ENCODE measurements at places on chromosomes 13 and 19.

DNA sequence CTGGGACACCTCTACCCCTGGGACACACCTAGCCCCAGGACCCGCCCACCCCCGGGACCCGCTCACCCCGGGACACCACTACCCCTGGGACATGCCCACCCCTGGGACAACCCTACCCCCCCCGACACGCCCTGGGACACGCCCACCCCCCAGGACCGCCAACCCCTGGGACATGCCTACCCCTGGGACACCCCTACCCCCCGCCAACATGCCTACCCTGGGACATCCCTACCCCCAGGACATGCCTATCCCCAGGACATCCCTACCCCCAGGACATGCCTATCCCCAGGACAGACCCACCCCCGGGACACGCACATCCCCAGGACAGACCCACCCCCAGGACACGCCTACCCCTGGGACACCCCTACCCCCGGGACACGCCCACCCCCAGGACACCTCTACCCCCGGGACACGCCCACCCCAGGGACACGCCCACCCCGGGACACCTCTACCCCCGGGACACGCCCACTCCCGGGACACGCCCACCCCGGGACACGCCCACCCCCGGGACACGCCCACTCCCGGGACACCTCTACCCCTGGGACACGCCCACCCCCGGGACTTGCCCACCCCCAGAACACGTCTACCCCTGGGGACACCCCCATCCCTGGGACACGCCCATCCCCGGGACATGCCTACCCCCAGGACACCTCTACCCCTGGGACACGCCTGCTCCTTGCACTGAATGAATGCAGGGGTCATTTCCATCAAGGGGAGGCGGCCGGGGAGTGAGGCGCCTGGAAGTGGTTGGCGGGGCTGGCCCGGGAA lies 32.3 kb downstream of the ADPRHL1 start:
- no peak for DNase-seq

GRCh38 chr19:52138278-52138982 lies 1.3 kb downstream of the ZNF616 start:
- DNase-seq, result no peak

DNA sequence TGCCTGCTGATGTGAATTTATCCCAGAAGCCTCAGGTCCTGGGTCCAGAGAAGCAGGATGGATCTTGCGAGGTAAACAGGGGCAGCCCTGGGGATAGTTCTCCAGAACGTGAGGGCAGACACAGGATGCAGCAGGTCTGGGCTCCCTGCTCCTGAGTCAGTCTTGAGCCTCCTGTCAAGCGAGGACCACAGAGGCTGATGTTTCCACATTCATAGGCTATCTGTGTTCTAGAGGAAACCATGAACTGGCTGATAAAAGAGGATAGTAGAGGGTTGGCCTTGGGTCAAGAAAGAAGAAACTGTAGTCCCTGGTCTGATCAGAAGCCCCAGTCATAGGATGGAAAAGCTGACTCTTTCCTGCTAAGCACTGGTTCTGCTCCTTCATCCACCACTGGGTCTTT lies 2.2 kb downstream of the ZNF175 start:
- DNase-seq, result no peak

- DNase-seq, result no peak
Observed at GRCh38 chr19:8087876-8088275, 35.3 kb downstream of the CCL25 start.

- DNase-seq, result no peak
Observed at GRCh38 chr19:5943045-5943444, 29.0 kb downstream of the CAPS start.

DNA sequence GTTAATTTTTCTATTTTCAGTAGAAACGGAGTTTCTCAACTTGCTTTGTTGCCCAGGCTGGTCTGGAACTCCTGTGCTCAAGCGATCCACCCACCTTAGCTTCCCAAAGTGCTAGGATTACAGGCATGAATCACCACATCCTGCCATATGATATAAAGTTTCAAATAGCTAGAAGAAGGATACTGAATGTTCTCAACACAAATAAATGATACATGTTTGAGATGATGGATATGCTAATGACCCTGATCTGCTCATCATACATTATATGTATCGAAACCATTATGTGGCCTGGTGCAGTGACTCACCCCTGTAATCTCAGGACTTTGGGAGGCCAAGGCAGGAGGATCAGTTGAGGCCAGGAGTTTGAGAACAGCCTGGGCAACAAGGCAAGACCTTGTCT lies 11.5 kb downstream of the CIB3 start:
- DNase-seq, result peak; percentile 19

- no peak for DNase-seq
Observed at GRCh38 chr13:94503851-94504250, 24.4 kb upstream of the DCT start.

GRCh38 chr19:2064788-2065524 lies 13.9 kb upstream of the MKNK2 start:
- no peak for DNase-seq

GRCh38 chr19:39248806-39249205 lies at the start of gene IFNL4:
Gene IFNL4, minus strand, starts transcription at chr19:39248856.
- no peak for DNase-seq

DNA sequence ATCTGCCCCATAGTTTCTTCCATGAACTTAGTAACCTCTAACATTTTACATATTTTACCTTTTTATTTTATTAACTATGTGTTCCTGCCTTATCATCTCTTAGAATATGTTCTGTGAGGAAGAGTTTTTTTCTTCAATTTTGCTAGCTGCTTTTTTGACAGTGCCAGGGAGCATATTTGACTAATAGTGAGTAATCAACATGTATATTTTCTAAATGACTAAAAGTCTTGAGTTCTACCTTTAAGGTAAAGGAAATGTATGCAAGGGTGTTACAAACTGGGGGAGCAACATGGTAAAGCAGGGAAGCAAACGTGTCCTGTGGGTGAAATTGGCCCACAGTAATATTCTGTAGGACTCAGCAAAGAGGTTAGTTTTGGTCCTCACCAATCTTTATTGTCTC lies 165.5 kb downstream of the NBEA start:
- no peak for DNase-seq

- DNase-seq, result peak; percentile 49
Observed at GRCh38 chr19:38425810-38426466, at the start of gene RASGRP4. Gene RASGRP4, minus strand, starts transcription at chr19:38426219. Its CDS starts 128 bp downstream, at chr19:38426091.

DNA sequence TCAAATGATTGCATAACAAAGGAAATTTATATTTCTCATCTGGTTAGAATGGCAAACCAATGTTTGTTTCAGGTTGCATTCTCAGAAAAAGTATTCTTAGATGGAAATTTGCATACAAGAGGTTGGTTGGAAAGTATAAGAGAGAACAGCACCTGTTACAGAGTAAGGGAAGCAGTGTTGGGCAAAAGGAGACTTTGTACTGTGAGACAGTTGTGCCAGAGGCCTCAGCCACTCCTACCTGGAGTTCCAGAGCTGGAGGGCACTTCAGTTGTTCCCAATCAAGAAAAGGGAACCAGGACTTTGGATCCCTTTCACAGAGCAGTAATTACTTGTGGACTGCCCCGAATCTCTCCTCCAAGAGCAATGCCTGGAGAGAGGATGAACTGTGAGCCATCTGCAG lies 81.8 kb downstream of the SPRY2 start:
- DNase-seq, result peak; percentile 17

GRCh38 chr19:39677961-39678889 lies 22.5 kb downstream of the LGALS16 start:
- peak; percentile 81 for DNase-seq

DNA sequence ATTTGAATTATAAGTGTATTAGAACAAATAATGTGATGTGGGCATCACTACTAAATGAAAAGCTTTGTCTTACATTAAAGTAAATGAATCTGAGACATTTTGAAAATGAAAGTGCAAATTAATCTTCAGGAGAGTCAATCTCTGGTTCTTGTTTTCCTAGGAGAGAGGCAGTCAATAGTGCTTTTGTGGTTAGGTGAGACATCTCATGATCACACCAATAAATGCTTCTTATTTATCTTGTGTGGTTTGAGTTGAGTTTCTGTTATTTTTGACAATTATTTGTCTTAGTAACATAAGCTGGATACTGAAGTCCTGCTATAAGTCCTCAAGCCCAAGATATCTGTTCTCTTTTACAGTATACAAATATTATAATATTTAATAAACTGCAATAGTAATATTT lies 1378.0 kb upstream of the PCDH9 start:
- DNase-seq, result no peak

- DNase-seq, result no peak
Observed at GRCh38 chr19:3611841-3612240, 5.2 kb upstream of the TBXA2R start.

DNA sequence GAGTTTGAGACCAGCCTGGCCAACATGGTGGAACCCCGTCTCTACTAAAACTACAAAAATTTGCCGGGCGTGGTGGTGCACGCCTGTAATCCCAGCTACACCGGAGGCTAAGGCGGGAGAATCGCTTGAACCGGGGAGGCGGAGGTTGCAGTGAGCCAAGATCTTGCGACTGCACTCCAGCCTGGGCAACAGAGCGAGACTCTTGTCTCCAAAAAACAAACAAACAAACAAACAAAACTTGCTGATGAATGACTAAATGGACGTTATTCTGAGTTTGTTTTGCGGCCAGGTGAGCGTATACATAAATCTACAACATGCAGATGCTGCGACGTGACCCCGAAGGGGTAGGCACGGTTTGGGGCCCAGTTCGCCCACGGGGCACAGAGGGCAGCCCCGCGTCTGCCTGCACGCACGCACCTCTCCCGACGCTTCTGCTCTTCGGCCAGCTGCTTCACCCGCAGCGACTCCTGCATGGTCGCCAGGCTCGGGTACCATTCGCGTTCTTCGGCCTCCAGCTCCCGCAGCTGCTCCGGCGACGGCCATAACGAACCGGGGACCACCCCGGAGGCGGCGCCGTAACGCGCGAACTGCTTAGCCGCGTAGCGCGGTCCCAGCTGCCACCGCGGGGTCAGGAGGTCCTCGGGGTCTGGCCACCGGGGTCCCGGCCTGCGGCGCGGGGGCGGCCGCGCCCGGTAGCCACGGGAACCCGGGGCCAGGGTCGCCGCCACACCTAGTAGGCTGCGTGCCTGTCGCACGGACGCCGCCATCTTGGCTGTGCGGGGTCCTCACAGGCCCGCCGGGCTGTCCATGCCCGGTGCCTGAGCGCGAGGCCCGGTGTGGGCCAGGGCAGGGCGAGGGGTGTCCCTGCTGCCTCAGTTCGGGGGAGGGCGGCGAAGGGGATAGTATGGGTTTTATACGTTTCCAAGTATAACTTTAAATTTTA lies at the start of gene GADD45GIP1:
Gene GADD45GIP1 (minus strand): TSS at position 778 of the 943 bp plus-strand sequence. CDS start 11 bp downstream, at position 767.
- peak; percentile 75 for DNase-seq

DNA sequence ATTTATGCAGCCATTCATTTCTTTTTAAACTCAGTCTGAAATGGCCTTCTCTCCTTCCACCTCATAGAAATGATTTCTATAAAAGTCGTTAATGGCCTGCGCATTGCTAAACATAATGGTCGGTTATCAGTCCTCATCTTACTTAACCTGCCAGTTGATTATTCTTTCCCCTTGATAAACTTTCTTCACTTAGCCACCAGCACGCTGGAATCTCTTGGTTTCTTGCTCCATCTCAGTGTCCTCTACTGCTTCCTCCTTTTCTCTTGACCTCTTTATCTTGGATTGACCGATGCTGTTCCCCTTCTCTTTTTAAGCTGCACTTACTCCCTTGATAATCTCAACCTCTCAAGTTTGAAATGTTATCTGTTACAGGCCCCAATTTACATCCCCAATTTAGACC lies 12.2 kb upstream of the CLC start:
- no peak for DNase-seq

DNA sequence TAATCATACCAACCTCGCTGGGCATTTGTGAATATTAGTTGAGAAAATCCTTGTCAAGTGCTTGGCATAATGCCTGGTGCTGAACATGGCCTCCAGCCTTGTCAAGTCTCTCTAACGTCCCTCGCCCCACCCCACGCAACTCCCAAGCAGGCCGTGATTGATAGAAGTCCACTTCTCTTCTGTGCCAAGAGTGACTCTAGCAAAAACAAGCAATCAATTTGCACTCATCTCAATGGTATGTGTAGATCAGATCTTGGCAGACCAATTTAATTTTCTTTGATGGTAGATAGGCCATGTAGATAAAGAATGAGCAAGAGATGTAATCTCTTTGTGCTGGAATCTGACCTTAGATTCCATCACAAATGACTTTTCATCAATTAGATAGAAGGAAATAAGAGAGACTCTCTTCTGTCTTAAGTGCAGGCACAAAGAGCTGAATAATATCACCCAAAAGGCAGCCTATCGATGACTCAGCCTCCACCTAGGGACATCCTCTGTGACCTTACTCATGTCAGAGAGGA lies 31.0 kb upstream of the KATNAL1 start:
- DNase-seq, result no peak

GRCh38 chr19:16143399-16144215 lies at the start of gene HSH2D:
Gene HSH2D, plus strand, starts transcription at chr19:16143685. Its CDS starts 5,066 bp downstream, at chr19:16148751.
- peak; percentile 69 for DNase-seq

DNA sequence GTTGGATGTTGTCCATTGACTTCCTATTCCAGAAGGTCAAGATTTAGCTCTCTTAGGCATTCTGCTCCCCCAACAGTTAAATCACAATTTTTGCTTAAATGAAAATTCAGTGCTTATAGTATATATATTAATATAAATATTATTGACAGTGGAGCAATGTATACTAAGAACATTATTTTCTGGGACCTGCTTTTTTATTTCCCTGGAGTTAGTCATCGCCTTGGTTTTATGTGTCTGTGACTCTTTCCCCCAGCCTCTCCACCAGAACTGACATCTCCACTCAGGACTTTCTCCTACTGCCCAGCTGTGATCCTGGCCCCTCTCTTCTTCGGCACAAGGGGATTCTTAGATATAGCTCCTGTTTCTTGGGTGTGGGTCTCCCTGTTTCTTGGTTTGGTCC lies 10.2 kb upstream of the MATK start:
- DNase-seq, result no peak

GRCh38 chr13:41188584-41188983 lies 5.8 kb downstream of the KBTBD7 start:
- DNase-seq, result no peak

DNA sequence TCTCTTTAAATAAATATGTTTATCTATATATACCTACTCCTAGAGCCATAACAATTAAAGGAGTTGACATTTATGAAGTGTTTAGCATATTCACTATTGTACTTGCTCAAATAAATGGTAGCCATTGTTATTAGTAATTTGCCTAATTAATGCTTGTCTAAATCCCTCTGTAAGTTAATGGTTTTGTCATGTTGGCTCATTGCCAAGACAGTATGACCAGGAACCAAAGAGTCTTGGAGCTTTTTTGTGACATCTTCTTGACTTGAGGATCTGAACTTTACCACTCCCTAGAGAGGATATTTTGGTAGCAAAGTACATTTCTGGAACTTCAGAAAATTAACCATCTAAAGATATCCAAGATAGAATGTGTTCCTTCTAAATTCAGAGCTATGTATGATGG lies 15.5 kb downstream of the FRY start:
- DNase-seq, result no peak

- DNase-seq, result no peak
Observed at GRCh38 chr13:26310470-26310869, 56.5 kb downstream of the CDK8 start.

DNA sequence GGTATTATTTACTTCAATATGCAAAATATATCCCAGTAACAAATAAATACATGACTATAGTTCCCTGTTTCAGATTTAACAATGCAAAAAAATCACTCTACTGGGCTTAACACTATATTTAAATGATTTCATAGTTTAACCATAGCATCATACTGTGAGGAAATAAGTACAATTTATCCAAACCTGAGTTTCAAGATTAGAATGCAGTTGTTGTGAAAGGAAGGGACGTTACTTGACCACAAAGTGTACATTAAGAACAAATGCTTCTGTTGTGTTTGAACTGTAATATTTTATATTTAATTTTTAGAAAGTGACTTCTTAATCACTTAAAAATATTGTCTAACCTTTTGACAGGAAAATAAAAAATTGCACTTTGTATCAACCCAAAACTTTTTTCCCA lies 1747.9 kb upstream of the SPRY2 start:
- DNase-seq, result no peak
